Stimulated activated CD4-positive, alpha-beta T cell treated with anti-CD3 and anti-CD28 coated beads, Interleukin-12 subunit alpha, Interleukin-12 subunit beta, amount 100 ng/mL, for 48 hours (primary cell): ENCODE measurements at places on chromosomes 6 and 20.

DNA sequence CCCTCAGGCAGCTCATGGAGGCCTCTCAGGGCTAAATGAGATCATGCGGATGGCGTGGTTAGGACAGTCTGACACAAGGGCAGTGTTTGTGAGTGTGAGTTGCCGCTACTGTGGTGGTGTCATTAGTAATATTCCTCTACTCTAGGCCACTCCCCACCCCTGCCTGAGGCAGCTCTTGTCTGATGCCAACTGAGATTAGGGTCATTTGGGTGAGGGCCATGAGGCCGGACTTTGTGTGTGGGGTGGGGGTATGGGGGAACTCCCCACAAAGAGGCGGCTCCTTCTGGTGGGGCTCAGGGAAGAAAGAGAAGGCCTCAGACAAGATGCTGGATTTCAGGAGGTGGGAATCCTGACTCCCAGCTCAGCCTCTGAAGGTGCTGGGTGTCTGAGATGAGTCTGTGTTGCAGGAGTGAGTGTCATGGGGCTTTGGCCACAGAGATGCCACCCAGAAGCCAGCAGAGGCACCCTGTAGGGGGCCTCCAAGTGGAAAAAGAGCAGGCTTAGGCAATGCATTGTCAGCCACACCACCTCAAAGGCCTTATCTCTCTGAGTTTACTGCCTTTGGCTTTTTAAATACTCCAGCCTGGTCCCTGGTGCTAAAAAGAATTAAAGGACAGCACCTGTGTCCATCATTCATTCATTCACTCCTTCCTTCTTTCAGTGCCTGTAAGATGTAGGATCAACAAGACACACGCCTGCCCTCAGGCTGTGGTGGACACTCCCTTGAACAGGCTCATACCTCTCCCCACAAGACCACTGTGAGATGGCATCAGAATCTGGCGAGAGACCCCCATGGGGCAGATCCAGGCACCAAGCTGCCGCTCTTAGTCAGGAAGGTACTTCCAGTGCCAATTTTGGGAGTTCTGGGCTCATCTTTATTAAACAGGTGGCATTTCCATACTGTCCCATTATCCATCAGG, 175.2 kb downstream of the MRPL14 start:
- no peak for DNase-seq

- no peak for DNase-seq
Observed at GRCh38 chr6:79385893-79386292, 151.3 kb downstream of the LCA5 start.

DNA sequence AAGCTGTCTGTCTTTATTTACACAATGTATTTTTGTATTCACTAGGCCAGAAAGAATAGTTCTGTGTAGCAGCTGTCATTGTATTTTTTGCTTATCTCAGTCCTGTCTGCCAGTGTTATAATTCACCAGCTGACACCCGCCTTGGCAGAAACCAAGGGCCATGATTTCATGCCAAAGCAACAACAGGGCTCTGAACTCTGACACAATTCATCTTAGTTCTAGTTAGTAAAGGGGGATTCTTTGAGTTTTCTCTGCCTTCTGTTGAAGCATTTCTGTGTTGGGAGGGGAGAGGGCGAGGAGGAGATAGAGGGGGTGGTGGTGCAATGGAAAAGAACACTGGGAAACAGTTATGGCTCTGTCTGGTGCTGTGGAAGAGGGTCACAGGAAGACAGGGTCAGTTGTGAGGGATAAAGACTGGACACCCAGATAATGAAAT, 684.6 kb upstream of the MARCKS start:
- no peak for DNase-seq

GRCh38 chr20:37392441-37393195, 46.7 kb downstream of the SRC start:
- no peak for DNase-seq
